Hypothalamus (tissue), 51 donors: ENCODE measurements at places on chromosomes 12 and 14.

DNA sequence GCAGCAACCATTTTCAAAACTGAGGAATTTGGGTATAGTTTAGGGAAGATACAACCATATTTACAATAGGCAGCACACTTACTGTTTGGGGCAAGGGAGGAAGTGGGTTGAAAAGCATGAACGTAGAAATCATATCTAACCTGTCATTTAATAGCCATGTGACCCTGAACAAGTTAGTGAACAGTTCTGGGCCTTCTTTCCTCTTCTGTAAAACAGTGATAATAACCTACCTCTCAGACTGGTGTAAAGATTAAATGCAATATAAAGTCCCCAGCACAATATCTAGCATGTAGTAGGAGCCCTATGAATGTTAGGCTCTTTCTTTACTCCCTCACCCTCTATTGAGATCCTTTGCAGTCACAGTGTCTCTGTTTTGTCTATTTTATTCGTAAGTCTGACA, 33.5 kb downstream of the A2ML1 start:
- no peak for DNase-seq

DNA sequence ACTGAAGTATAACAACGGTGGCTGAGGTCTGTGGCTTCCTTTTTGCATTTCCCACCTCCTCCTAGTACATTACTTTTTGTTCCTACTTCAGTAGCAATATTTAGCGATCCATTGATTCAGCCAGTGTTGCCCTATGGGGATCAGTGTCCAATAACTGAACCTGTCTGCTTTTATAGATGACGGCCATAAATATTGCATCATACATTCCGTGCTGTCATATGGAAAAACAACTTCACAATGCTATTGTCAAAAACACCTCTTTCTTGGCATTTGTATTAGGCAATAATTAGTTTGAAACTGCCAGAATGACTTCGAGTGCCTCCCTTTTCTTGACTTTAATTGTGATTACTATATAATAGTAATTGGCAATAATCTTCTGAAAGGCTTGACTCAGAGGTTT, 149.5 kb downstream of the PRIMA1 start:
- DNase-seq, result no peak

- no peak for DNase-seq
Measured at GRCh38 chr14:36256126-36256801, 64.2 kb downstream of the MBIP start.

- no peak for DNase-seq
Measured at GRCh38 chr14:68736471-68736871, 56.4 kb downstream of the ZFP36L1 start.

- DNase-seq, result no peak
Measured at GRCh38 chr12:113826805-113827538, 139.2 kb downstream of the RBM19 start.

DNA sequence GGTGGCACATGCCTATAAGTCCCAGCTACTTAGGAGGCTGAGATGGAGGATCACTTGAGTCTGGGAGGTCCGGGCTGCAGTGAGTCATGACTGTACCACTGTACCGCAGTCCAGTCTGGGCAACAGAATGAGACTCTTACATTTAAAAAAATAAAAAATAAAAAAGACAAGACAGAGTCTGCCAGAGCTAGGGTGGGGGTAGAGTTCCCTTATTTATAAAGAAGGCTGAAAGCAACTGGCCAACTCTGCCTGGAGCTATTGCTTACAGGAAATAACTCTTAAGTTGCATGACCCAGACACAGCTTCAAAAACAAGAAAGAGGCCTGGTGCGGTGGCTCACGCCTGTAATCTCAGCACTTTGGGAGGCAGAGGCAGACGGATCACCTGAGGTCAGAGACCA, 31.5 kb downstream of the NUMB start:
- DNase-seq, result no peak

DNA sequence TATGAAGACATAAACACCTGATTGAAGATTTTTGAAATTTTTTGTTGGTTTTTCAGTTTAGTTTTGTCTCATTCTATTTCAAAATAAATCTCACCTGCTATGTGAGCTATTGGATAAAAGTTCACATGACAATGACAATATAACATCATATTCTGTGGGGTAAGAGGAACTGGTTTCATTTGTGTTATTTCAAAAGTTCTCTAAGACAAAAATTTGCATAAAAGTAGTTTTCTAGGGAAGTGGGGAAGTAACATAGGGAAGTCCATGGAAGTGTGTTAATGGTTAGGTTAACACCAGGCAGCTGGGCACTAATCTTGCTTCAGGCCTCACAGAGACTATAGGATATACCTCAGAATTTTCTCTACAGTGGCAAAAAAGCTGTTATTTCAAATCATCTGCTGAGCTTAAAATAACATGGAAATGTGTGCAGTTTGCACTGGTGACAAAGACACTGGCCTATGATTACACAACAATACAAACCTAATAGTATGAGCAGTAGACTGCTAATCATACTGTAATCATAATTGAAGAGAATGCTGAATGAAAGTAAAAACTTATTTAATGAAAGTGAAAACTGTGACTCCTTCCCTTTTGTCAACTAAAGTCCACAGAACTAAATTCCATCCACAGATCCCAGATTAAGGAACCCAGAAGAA, 710.6 kb upstream of the TMEM132C start:
- DNase-seq, result no peak

DNA sequence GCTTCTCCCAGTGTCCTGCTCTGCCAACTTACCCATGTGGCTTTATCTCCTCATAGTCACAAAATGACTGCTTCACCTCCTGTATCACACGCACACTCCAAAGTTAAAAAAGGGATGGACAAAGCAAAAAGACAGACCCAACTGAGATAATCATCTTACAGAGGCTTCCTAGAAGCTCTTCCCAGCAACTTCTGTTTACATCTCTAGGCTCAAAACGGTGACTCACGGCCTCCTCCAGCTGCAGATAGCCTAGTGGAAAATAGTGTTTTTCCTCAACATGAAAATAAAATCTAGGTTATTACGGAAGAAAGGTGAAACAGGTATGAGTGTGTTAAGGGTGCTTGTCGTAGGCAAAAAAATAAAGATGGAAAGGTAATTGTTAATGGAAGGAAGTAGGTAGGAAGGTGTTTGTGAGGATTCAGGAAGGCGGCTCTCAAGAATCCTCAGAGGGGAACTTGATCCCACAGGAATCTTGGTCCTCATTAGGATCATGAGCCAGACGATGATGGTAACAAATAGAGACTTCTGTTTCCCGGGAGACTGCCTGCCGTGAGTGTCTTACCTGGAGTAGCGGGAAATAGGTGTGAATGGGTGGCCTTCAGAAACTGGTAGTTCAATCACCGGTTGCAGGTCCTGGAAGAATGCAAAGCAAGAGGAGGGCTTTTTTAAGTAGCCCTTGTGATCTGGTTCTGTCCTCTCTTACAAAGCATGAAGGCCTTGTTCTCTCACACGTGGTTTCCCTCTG, 487.5 kb upstream of the TMEM132C start:
- DNase-seq, result no peak

DNA sequence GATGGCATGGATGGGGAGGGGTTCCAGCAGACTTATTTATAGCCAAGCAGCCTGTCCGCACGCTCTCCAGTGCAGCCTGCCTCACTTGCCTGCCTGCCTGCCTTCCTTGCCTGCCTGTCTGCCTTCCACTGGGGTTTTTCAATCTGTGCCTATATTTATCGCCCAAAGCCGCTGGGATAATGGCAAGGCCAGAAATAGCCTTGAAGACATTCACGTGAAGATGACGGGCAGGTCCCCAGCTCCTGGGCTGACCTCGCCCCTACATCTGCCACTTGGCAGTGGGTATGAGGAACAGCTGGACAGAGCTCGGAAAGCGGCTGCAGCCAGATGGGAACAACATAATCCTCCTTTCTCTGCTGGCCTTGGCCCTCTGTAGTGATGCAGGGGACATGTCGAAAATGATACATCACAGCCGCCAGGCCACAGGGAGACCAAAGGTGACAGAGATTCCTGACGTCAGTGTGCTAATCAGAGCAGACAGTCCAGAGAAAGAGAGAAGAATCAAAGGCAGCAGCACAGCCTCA, 53.3 kb downstream of the PITPNM2 start:
- no peak for DNase-seq

DNA sequence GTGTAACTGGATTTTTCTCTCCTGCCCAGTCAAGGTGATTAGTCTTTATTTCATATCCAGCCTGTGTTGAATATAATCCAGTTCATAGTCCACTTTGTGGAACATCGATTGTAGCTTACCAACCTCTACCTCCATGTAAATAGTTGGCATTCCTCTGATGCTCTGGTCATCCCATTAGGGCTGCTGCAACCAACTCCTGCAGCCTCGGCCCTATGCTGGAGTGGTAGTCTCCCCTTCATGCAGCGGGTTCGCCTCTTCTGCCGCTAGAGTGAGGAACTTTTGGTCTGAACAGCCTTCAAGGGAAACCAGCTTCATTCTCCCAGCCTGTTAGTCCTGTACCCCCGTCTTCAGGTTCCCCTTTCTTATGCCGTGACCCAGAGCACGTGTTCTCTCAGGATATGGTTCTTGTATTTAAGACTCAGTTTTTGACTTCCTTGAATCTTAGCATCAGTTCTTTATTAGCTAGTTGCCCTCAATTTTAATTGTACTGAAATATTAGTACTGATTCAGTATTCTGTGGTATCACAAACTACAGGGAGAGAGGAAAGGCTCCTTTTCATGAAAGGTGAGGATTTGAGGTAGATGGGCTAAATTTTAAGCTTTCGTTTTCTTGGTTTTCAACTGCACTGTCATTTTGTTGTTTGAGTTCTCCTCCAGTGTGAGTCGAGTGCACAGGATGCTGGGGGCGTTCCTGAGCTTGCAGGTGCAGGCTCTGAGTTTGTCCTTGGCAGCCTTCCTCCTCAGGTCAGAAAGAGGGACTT, 33.2 kb downstream of the ZNF664 start:
- no peak for DNase-seq

GRCh38 chr12:49633703-49634345, 10.5 kb downstream of the PRPF40B start:
- no peak for DNase-seq

- DNase-seq, result no peak
Measured at GRCh38 chr12:64840949-64841717, 16.7 kb downstream of the TBC1D30 start.

- DNase-seq, result no peak
Measured at GRCh38 chr12:54160089-54160488, 28.7 kb downstream of the SMUG1 start.

GRCh38 chr12:107610021-107610859, 75.4 kb upstream of the PWP1 start:
- DNase-seq, result no peak

GRCh38 chr12:30643366-30643765, 52.3 kb downstream of the IPO8 start:
- DNase-seq, result no peak

- no peak for DNase-seq
Measured at GRCh38 chr12:18899678-18900317, 161.9 kb downstream of the CAPZA3 start.

GRCh38 chr12:42190376-42190775, 45.7 kb upstream of the GXYLT1 start:
- DNase-seq, result no peak

DNA sequence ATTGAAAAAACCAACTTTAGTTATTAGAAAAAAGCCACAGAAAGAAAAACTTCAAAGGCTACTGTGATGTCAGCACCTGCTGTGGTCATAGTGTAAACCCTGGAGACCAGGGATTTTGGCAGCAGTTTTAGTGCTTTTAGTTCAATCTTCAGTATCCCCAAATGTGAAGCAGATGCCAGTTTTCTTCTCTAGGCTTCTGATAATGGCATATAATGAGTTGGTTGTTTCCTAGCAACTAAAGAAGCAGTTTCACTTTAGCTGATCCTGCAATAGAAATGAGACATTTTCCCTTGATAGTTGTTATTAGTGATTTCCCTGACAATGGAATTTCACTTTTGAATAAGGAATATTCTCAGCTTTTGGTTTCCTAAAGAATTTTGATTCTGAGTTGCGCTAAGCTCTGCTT, 131.2 kb downstream of the NUBPL start:
- DNase-seq, result no peak

GRCh38 chr14:100825713-100826331, at the start of gene MEG3:
Gene MEG3, plus strand, starts transcription at chr14:100826118.
- no peak for DNase-seq

- peak; percentile 33 for DNase-seq
Measured at GRCh38 chr14:89027097-89027740, 202.8 kb downstream of the TTC8 start.

- DNase-seq, result no peak
Measured at GRCh38 chr14:92383805-92384204, 60.8 kb downstream of the SLC24A4 start.

DNA sequence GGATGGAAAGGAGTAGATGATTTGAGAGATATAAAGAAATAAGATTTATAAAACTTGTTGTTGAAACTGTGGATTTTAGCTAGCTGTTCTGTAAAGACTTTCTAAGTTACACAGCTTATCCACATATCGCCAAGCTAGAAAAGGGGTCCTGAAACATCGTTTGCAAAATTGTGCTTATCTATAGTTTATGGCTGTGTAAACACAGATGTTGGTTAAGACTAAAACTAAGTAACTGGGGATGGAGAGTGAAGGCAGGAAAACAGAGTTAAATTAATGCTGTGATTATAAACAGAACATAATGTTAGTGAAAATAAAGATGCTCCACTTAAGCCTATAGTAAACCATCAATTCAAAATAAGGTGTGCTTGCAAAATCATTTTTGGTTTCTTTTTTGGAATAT, 311.3 kb upstream of the DDHD1 start:
- no peak for DNase-seq

- DNase-seq, result no peak
Measured at GRCh38 chr12:111430433-111431353, 25.0 kb downstream of the SH2B3 start.

- no peak for DNase-seq
Measured at GRCh38 chr12:68572661-68573060, 38.0 kb upstream of the RAP1B start.

GRCh38 chr12:2539938-2540337, 254.8 kb upstream of the FKBP4 start:
- DNase-seq, result no peak

GRCh38 chr12:3510597-3510996, 19.6 kb downstream of the PRMT8 start:
- DNase-seq, result no peak
